ENCODE measurements at places on chromosomes 1 and 21.

GRCh38 chr1:230827081-230827681 is 41.1 kb downstream of the C1orf198 start:
- DNase-seq, result no peak

- DNase-seq, result no peak
Measured at GRCh38 chr21:44946254-44947041, 6.6 kb downstream of the SLX9 start.

GRCh38 chr1:107196973-107197562 is 56.2 kb downstream of the NTNG1 start:
- no peak for DNase-seq

DNA sequence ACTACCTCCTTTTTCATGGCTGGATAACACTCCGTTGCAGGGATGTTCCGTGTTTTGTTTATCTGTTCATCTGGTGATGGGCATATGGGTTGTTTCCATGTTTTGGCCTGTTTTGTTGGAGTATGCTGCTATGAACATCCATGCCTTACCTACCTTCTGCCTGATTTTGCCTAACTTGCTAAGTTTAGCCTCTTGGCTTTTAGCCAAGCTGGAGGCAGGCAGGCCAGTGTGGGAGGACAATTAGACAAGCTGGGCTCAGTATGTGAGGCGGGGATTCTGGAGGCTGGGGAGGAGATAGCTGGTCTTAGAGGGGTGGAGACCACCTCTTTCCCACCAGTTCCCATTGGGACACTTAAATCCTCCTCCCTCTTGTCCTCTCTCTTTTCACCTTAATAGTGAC is 98.4 kb upstream of the WNT4 start:
- no peak for DNase-seq

GRCh38 chr1:9860887-9861286 is 37.1 kb upstream of the CLSTN1 start:
- DNase-seq, result no peak

DNA sequence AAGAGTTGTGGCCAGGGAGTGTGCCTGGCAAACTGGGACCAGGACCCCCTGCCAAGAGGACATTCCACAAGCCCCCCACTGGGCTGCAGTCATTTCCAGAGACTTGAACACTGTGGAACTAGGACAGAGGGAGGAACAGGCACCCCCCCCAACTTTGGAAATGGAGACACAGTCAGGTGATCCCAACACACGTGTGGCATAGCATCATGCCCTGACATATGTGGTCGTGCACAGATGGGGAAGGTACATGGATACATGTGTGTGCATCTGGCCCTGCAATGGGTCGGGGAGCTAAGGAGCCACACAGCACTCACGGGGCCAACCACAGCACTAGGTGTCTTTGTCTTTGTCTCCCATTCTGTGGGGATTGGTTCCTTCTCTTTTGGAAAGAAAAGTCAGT is 6.6 kb upstream of the TFF3 start:
- no peak for DNase-seq

DNA sequence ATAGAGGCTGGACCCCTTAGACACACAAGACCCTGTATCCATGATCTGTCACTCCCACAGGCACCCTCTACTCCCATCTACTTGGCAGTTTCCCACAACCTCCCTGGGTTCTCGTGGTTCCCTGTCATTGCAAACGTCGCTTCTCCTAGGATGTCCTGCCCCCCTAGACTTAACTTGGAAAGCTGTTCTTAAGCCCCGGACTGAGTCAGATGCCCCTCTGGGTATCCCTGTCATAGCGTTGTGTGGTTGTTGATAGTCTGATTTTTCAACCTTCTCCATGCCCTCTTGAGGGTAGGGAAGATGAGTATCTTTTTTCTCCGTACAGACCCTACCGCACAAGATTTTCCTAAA is 11.8 kb downstream of the RCC1 start:
- no peak for DNase-seq

DNA sequence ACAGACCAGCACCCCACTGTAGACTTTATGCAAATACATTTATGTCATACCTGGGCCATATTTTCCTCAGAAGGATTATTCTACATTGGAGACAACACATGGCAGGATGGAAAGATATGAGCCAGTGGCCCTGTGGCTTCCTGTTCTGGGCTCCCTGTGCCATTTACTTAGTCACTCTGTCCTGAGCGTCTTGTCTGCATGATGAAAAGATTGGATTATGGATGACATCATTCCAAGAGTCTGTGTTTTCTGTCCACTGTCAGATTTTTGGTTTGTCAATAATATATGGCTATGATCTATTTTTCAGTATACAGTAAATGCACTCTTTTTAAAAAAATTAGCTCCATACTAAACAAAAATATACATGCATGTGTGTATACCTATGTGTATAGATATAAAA is 30.8 kb downstream of the IGSF5 start:
- DNase-seq, result no peak

DNA sequence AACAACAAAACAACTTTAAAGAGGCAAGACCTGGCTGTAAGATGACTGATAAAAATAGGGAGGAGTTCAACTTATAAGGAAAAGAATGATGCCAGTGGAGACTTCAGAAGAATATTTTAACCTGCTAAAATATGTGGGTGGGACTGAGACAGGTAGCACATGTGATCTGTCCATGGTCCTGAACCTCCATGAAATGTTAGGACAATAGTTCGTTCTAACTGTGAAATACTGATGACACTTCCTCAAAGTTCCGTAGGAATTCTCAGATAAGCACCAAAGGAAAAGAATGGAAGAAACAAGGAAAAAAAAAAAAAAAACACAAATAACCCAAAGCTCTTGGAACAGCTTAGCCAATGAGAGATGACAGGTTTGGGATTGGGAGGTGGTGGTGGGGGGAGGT is 44.7 kb downstream of the CDC42BPA start:
- DNase-seq, result no peak

DNA sequence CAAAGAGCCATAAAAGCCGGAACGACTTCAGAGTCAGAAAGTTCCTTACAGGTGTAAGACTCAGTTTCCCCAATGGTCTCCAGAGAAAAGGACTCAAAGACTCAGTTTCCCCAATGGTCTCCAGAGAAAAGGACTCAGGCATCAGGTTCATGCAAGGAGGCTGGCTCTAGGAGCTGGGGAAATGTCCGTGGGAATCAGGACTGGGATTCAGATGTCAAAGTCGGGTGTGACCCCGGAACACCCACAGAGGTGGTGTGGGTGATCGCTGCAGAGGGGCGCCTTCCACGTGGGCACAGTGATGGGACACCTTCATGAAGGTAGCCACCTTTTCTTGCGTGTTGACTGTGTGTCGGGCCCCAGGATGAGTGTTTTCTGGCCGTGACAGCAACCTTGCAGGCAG is 340.8 kb downstream of the NPHP4 start:
- DNase-seq, result no peak

- DNase-seq, result no peak
Measured at GRCh38 chr1:232875536-232875935, 70.3 kb downstream of the MAP10 start.

DNA sequence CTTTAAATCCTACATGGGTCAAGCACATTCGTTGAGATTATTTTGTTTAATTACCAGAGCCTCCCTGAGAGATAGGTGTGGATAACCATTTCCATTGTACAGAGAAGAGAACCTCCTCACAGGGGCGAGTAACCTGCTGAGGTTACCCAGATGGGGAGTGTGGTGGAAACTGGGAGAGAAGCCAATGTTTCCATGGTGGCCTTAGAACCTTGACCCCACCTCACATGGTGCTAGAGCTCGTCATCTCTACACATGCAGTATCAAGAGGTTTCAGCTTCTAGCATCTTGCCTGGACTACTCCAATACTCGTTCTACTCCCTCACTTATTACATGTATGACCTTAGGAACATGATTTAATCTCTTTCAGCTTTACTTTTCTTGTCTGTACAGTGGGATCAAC is 4.8 kb downstream of the REG4 start:
- DNase-seq, result no peak

DNA sequence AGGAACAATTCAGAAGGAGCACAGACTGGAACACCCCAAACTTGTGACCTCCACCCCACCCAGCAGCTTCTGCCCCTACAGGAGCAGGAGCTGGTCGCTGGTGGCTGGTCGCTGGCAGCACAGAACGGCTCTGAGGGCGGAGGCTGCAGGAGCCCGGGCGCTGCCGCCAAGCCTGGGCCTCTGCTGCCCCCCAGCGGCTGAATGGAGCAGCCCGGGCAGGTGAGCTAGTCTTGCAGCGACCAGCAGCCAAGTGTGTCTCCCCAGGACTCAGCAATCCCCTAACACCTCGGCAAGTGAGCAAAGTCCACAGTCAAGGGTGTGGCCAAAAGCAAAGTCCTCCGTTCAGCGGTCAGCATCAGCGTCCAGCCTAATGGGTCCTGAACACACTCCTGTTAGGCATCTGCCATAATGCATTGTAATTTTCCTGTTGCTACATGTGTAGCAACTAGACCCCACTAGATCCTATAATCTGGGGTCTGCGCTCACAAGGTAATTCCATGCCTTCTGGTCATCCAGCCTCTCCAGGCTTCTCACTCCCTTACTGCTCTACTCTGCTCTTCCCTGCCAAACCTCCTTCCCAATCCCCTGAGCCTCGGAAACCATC is 12.1 kb upstream of the GJB5 start:
- peak; percentile 8 for DNase-seq

DNA sequence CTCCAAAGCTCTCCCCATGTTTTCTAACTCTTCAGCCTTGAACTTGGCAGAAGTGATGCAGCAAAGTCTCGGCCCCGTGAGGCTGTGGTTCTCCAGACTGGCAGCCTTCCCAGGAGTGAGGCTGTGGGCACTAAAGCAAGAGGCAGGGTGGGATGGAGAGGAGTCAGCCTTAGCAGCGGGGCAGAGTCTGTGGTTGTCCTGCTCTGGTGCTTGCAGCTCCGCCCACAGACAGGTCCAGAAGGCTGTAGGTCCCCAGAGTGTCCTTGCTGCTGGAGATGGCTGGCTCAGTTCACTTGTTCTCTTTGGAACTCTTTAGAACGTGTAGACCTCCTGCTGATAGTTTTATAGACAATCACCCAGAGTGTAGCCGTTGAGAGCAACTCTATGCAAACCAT is 142.6 kb downstream of the AJAP1 start:
- DNase-seq, result no peak

DNA sequence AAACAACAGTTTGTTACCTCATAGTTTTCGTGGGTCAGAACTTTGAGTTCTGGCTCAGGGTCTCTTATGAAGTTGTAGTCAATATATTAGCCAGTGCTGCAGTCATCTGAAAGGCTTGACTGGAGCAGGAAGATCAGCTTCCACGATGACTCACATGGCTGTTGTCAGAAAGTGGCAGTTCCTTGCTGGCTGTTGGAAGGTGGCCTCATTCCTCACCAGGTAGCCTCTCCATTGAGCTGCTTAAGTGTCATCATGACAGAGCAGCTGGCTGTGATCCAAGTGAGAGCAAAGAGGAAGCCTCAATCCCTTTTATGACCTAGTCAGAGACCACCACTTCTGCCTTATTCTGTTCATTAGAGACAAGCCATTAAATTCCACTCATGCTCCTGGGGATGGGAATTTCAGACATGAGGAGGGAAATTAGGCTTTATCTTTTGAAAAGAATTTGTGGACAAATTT is 5.6 kb downstream of the OSBPL9 start:
- DNase-seq, result peak; percentile 31

GRCh38 chr1:234746798-234747196 is 136.8 kb upstream of the IRF2BP2 start:
- DNase-seq, result no peak

- no peak for DNase-seq
Measured at GRCh38 chr1:30868833-30869435, 39.6 kb downstream of the SDC3 start.

DNA sequence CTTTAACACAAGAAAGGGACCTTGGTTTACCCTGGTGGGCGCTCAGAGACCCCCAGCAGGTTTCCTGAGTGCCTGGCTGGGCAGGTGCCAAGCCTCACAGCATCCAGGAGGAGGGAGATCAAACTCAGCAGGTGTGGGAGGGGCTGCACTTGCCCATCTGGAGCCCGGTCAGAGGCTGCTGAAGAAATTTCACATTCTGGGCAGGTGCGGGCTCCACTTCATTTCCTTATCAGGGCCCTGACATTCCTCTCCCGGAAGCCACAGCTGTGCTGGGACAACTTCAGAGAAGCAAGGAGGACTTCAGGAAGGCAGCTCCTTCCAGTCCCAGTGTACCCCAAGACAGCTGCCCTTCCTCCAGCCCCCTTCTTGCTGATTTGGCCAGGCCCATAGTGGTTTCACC is 82.9 kb downstream of the ITPKB start:
- no peak for DNase-seq

DNA sequence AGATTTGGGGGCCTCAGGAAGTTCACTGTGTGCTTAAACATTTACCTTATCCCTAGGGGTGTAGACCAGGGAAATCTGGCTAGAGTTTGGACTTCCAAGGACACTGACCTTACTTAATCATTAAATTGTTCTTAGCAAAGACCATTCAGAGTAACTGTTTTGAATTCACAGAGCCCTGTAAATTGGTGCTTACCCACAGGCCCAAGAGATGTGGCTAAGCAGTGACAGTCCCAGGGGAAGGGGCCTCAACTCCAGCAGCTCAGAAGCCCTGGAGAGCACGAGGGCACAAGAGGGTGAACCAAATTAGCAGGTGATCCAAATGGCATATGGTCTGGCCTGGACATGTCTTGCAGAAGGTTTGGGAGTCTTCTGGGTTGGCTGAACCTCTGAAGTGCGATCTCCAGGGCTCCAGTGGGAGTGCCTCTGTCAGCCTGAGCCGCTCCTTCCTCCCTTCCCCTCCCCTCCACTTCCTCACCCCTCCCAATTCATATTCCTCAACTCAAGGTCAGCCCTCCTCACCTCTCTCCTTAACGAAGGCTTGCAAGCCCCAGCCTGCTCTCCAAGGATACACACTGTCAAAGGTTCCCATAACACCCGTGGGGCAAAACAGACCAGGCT is 4.3 kb downstream of the PAQR7 start:
- DNase-seq, result no peak

- DNase-seq, result no peak
Measured at GRCh38 chr1:64194168-64195080, 9.0 kb upstream of the UBE2U start.

DNA sequence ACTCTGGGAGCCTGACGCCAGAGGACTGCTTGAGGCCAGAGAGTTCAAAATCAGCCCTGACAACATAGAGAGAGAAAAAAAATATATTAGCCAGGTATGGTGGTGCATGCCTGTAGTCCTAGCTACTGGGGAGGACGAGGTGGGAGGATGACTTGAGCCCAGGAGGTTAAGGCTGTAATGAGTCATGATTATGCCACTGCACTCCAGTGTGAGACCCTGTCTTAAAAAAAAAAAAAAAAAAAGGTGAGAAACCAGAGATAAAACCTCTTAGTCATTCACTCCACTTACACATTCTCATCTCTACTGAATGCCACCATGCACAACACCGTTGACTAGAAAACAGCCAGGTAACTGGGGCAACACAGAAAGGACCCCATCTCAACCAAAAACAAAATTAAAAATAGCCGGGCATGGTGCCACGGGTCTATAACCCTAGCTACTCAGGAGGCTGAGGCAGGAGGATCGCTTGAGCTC is 178.1 kb downstream of the SLC45A1 start:
- no peak for DNase-seq

Data from non-pigmented ciliary epithelial cell (primary cell).